ENCODE measurements at places on chromosomes 2 and 18.

DNA sequence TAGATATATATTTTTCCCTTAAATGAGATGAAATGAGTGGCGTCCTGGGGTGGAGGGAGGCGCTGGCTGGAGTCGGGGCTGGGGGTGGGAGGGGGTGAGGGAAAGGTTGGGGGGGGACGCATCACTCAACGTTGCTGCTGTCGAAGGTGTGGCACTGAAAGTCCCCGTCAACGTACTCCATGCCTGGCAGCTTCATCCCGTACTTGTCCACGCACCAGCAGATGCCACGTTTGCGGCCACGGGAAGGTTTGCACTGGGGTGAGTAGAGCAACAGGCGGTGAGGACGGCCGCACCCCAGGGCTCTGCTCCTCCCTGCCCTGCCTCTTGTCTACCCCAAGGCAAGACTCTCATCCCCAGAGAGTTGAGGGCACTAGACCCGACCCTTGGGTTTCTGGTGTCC lies 18.7 kb downstream of the IGFBP5 start:
- DNase-seq: no peak

- peak; percentile 95 for DNase-seq
Observed at GRCh38 chr2:119387381-119388129, 20.8 kb downstream of the DBI start.

- no peak for DNase-seq
Observed at GRCh38 chr2:24744356-24744755, 48.8 kb downstream of the PTRHD1 start.

DNA sequence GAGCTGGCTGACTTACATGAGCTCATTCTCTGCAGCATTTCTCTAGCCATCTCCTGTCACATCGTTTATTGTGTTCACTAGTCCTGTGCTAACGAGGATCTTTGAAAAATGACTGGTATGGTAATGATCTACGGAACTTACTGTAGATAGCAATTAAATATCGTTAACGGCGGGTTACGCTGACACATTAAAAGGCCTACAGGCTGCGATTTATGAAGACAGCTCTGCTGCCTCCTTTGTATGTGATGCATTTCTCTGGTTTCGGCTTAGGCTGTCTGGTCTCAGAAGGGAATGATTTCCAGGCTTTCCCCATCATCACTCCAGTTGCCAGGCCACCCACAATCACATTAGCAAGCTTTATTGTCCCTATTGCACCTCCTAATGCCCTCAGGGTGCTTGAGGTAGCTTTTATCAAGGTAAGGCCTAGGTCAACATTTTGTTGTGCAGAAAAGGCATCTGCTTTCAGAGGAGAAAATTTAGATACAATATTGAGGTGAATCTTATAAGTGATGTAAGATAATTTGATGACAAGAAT lies 284.4 kb downstream of the SOX11 start:
- no peak for DNase-seq

- no peak for DNase-seq
Observed at GRCh38 chr2:152292991-152293390, 42.0 kb upstream of the FMNL2 start.
